ENCODE measurements at places on chromosomes 7 and 10. TPM values are rescaled to one million over a fixed set of nuclear protein-coding genes. Genes with fewer than 3 reads are reported as not detected.
A peak's percentile ranks its signal among the peaks of the same experiment; 100 is the strongest.

Gene SEMA3E
- 0.22 TPM for total RNA-seq

Gene LDB1
- 31.5 TPM for total RNA-seq

Gene H2BK1
- not detected for total RNA-seq

- H3K27ac ChIP-seq = no peak overlapping the region
- H3K4me1 ChIP-seq = no peaks in the 10 kb centered on the region
- no peaks in the 10 kb centered on the region for H3K27me3 ChIP-seq
- peaks cover 28% of the 10 kb centered on the region for H3K36me3 ChIP-seq
- DNase-seq = no peak
- no peak overlapping the region for H3K4me3 ChIP-seq
Observed at GRCh38 chr7:103100348-103100747, 25.4 kb downstream of the ARMC10 start.

DNA sequence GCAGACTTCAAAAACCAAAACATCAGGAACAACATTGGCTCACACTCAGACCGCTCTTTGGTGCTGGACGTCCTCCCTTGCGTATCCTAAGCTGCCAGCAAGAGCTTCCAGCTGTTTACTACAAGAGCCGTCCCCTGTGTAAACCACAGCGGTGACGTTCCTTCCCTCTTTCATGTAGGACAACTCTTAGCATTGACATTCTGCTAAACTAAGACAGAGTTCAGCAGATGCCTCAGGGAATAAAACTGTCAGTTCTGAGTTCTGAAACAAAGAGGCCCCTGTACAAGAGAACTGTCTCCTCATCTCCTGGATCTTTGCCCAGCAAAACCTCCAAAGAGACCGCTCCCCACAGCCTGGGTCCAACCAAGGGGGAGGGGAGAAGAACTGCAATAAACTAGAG, 57.8 kb upstream of the OPALIN start:
- DNase-seq = peak; percentile 57
- H3K27me3 ChIP-seq = peaks cover 2% of the 10 kb centered on the region
- H3K36me3 ChIP-seq = no peaks in the 10 kb centered on the region
- H3K4me1 ChIP-seq = peaks cover 14% of the 10 kb centered on the region
- no peak overlapping the region for H3K4me3 ChIP-seq

Gene DOCK1
- total RNA-seq = 4.3 TPM

GRCh38 chr7:129775695-129776361, 164.3 kb downstream of the NRF1 start:
- H3K27me3 ChIP-seq = peaks cover 34% of the 10 kb centered on the region
- H3K4me1 ChIP-seq = peaks cover 16% of the 10 kb centered on the region
- no peak overlapping the region for H3K27ac ChIP-seq
- H3K4me3 ChIP-seq = no peak overlapping the region

Measured in gastrocnemius medialis (tissue), 4 donors.